ENCODE measurements at places on chromosomes 4 and X.

- no peak for DNase-seq
Observed at GRCh38 chrX:133970076-133970475, 15.3 kb downstream of the GPC3 start.

DNA sequence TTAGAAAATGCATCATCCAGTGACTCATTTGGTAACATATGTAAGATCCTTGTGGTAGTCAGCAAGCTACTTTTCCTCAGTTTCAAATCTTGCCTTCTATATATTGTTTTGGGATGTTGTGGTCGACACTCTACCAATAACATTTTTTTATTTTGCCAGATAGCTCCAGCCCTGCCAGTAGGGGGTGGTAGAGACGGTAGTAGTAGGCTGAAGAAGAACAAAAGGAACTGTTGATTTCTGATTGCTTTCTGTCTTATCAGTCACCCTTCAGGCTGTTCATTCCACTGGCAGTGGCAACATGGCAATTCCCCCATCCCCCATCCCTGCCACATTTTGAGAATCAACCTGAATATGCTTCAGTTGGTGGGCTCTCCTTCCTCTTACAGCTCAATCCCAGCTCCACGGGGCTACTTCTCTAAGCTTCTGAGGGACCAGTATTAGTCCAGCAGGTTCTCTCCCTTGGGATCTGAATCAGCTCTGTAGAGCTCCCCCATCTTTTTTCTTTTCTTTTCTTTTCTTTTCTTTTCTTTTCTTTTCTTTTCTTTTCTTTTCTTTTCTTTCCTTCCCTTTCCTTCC is 171.5 kb upstream of the VEGFC start:
- DNase-seq = no peak

DNA sequence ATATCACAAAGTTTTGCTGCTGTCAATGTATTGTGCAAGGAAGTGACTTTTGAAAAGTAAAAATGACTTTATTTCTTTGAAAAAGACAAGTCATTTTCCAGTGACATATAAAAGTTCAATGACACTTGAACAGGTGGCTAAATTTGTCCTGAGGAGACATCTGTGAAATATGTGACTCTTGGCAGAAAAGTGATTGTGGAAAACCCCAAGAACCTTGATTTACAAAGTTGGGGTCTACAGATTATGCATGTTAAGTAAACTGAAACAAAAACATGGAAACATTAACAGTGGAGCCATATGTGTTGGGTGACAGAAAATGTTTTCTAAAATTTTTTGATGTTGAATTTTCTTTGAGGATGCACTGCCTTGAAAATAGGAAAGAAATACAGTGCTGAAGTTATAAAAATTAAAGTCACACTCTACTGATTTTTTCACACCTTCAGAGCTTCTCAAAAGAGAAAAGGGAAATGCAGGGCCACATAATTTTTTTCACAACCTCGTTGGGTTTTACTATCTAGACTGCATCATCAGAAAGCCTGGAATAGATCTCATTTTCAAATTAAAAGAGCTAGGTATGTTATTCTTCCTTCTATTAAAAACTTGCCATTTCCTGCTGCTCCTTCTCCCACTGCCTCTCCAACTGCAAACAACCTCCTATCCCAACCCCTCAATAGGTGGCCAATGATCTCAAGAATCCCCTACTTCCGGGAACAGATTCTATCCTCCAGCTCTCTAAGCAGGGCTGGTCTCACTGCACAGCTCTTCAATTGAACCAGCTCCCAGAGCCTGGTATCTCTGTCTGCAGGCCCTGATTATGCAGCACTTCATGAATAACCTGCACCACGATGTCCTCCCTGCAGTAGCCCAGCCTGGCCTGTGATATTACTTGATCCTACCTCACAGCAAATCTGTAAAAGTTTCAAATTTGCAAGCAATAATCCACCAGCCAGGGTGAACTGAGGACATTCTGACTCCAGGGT is 570.8 kb upstream of the CPEB2 start:
- no peak for DNase-seq

DNA sequence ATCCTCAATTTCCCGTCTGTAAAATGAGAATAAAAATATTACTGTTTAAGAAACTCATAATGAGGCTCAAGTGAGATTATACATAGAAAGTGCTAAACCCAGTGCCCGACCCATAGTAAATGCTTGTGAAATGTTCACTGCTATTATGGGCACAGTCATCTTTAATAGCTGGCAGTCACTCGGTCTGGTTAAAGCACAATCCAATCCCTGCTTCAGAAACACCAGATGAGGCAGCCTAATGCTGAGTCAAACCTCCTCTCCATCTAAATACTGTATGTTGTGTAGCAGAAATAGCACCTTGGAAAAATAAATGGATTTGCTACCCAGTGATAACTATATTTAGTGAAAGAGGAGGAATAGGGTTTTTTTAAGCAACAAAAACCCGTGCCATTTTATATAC is 14.5 kb downstream of the EVC2 start:
- DNase-seq = no peak

DNA sequence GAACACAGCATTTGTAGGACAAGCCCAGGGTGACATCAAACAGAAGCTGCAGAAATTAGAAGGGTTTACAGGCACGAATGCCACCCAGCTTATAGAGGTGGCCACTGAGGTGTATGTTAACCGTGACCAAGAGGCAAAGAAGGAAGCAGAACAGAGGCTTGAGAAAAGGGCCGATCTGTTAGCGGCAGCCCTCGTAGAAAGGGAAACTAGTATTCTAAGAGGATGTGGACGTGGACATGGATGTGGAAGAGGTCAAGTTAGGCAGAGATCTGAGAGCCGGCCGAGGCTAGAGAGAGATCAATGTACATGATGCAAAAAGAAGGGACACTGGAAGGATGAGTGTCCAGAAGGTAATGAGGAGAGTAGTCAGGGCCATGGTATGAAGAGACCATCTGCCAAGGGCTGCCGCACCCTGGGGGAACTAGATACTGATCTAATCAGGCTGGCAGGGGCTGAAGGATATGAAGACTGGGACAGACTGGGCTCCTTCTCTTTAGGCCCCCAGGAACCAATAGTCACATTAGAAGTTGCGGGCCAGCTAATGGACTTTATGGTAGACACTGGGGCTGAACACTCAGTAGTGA is 27.5 kb downstream of the LIAS start:
- no peak for DNase-seq

DNA sequence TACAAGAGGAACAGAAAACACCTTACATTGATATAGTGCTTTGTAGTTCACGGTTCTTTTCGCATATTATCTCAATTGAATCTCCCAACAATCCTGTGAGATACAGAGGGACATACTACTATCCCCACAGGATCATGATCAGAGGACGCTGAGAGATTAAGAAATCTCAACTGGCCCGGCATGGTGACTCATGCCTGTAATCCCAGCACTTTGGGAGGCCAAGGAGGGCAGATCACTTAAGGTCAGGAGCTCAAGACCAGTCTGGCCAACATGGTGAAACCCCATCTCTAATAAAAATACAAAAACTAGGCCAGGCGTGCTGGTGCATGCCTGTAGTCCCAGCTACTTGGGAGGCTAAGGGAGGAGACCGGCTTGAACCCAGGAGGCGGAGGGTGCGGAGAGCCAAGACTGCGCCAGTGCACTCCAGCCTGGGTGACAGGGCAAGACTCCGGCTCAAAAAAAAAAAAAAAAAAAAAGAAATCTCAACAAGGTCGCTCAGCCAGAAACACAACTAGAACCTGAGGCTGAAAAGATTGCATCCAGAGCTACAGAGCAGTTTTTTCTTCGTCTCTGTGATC is 7.4 kb downstream of the APOO start:
- DNase-seq = no peak

All from suprapubic skin (tissue), 4 donors.